Spleen (tissue), 13 donors: ENCODE measurements at places on chromosomes 5 and 9. TPM values are rescaled to one million over a fixed set of nuclear protein-coding genes. Genes with fewer than 3 reads are reported as not detected.

DNA sequence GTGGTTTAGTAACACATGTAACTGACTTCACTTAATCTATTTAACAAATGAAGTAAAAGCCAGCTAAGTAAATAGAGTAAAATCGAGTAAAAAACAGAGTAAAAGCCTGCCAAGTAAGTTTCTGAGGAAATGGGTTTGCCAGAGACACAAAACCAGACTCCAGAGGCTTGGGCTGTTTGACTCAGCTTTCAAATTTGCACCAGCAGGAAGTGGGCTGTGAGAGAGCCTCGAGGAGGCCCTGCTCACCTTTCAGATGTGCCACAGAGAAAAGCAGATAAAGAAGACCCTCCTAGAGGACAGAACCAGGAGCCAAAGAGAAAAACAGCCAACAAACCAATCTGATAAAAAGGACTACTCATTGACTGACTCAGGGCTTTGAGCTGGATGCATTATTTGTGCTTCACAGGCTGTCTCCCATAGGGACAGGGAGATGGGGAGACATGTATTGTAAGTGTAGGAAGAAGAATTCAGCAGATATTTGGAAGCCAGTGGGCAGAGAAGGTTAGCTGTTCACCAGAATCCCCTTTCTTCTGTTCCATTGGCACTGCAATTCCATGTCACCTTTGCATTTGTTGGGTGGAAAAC lies 14.4 kb upstream of the AMACR start:
- DNase-seq, result no peak

ECSCR gene
- 16.4 TPM for total RNA-seq

DNA sequence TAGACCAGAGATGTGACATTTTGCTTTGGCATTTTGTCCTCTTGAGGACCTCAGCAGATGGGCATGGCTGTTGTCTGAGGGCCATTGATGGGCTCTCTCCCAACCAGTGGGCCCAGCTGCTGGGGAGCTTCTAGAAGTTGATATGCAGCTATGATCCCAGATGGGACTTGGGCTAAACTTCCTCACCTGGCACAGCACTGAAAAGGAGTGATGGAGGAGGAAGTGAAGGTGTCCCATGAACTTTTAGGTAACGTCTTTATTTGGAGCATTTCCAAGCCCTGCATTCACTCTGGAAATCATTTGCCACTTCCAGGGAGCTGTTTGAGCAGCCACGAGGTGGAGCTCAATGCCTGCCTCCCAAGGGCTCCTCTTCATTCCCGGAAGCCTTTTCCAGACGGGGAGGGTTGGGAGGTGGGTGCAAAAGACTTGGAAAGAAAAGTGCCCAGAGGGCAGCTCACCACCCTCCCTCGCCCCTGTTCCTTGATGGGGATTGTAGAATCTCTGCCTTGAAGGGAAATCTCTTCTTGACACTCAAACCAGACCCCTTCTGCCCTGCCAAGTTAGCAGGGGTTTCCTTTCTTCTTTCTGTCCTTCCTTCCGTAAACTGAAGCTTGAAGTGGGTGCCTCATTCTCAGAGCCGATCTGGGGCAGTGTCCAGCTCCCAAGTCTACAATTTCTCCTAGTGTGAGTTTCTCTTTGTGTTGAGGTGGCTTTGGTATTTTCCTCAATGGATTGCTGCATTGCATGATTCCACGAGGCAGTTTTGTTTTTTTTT lies 18.1 kb upstream of the NEUROG1 start:
- DNase-seq, result peak; percentile 42

DNA sequence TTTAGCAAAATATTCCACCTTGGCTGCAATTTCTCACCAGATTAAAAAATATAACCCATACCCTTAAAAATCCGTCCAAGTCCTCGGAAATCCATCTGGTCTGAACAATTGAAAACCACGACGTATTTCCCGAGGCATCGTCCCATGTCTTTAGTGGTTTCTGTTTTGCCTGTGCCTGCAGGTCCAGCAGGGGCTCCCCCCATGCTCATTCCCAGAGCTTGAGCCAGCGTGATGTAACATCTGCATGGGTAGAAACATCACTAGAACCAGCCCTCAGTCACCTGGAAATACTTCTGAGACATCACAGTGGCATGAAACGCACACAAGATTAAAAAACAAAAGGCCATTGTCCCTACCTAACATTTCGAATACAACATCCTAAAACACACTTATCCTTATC lies 114.0 kb downstream of the DNAH5 start:
- DNase-seq, result no peak

RBM18 gene
- total RNA-seq, result 10.1 TPM

- no peak for DNase-seq
Observed at GRCh38 chr9:98097836-98098235, 21.2 kb downstream of the TRIM14 start.

DNA sequence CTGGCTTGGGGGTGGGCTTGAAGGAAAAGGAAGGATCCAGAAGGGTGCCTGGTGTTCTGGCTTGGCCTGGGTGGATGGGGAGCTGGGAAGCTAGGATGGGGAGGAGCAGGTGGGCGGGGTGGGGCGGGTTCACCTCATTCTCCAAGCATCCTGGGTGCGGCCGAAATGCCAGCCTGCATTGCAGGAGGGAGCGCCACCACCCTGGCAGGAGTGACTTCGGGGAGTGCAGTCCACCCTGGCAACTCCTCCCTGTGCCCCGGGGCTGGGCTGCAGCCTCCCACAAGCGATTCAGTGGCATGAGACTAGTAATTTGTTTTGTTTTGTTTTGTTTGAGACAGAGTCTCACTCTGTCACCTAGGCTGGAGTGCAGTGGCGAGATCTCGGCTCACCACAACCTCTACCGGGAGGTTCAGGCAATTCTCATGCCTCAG lies 5.5 kb downstream of the TTC16 start:
- DNase-seq, result no peak

DNA sequence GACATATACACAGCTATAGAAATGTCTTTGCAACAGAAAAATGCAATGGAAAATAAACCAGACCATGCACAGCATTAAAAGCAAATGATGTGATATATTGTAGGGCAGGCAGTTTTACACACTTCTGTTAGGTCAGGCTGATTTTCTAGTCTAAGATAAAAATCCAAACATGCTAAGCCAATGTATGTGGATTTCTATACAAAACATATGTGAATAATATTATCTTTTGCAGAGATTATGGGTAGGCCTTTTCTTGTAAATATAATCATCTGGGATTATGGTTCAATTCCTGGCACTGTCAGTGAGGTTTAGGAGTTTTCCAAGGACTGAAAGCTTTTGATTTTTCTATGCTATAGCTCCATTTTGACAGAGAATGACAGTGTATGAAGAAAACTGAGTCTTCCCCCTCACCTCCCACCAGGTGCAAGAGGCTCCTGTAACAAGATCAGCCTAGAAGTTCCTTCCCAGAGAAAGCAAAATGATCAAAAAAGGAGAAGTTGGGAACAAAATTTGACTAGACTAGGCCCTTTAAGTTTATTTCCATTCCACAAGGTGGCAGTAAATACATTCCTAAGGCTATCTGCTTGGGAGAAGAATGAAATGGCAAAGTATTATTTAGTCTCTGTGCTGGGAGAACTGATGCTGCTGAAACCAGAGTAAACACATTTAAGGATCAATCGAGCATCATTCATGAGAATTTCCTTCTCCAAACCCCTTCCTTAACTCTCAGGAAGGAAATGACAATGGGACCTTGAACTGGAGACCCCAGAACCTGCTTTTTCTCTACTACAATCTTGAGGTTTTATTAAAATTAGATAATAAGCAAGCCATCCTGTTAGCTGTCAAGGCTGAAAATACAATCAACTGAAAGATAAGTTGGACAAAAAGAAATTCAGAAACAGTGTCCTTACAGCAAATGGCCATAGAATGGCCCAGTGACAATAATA lies 133.0 kb upstream of the TUT7 start:
- DNase-seq, result no peak

- no peak for DNase-seq
Observed at GRCh38 chr5:109947667-109948066, 257.9 kb downstream of the MAN2A1 start.

DNA sequence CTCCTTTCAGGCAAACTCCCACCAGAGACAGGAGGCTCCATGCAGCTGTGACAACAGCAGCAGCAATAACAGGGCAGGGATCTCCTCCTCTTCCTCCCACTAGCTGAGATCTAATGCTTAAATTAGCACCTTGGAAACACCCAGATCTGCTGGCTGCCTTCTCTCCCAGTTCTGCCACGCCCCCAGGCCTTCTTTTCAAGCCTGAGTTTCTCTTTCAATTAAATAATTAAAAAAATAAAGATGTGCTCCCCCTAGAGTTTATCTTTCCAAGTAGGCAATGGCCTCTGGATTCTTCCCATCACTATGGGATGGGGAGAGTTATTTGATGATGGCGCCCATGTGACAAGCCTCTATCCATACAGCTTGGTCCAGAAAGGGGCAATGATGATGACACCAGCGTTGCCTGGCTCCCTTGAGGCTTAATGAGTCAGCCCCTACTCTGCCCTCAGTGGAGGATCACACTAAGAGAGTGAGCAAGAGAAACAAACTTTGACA lies 3.8 kb downstream of the FAM219A start:
- DNase-seq, result no peak

DNA sequence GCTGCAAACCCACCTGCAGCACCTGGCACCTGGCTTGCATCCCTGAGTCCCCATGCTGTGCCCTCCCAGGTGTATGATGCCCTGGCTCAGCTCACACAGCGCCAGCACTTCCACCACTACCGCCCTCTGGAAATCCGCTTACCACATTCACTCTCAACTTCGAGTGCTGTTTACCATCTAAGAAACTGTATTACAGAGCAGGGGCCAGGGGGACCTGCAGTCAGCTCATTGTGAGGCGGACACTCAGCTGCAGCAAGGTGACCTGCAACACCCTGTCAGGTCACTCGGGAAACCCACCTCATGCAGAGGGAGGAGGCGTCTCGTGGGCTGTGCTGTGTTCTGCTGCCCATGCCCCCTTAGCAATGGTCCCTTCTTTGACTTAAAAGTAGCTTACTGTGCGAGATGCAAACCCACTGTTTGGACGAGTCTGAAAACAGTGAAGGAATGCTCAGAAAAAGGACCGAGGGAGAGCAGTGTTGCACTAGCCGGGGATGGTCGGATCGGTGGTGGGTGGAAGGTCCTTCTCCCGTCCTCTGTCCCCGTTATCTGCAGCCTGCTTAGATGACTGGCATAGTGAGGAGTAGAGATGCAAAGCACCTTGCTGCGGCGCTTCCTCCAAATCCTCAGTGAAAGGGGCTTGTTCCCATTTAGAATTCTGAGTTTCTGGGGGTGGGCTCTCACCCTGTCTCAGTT lies 55.2 kb upstream of the CTSL start:
- no peak for DNase-seq

DNA sequence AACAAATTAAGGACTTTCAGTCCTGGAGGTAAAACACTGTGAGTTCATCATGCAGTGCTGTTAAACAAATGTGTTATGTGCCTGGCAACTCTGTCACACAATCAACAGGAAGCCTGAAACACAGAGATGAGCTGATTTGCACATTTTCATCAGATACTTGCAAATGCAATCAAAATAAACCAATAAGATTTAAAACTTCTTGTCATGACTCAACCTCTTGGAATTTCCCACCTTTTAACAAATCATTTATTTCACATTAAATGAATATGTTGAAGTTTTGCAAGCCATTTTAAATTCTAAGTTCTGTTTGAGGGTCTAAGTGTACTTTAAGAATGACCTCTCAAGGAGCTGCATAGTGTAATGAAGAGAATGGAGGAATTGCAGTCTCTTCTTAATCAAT lies 64.4 kb downstream of the ANXA1 start:
- DNase-seq, result no peak

DNA sequence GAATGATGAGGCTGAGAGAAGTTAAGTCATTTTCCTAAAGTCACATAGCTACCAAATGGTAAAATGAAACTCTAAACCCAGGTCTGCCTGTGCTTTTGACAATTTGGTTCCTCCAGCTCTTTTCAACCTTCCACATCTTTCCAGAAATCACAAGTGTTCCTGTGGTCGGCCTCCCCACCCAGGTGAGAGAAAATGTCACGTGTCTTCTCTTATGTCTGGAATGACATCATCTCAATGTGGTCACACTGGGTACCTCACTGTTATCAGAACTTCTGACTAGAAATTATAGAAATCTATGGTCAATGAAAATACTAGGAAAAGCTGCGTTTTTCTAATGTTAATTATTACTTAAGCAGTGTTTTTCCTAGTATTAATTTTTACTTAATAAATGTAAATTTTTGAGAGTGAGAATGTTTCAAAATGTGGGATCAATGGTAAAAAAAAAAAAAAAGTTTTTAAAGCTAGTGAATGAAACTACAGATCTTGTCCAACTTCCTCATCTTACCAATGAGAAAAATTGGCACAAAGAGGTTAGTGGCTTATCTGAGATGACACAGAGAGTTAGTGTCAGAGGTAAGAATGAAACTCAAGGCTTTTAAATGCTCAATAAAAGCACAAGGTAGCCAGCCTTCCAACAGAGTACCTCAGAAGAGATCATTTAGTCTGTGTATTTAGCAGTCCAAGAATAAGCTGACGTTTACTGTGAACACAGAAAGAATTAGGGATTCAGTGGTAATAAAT lies 228.7 kb upstream of the NR4A3 start:
- DNase-seq, result no peak

GRCh38 chr5:149749481-149750365 lies 19.6 kb downstream of the PPARGC1B start:
- no peak for DNase-seq

GRCh38 chr5:88888848-88889188 lies 5.8 kb upstream of the MEF2C start:
- no peak for DNase-seq

GRCh38 chr9:72633966-72634365 lies 112.6 kb downstream of the TMC1 start:
- DNase-seq, result no peak

DNA sequence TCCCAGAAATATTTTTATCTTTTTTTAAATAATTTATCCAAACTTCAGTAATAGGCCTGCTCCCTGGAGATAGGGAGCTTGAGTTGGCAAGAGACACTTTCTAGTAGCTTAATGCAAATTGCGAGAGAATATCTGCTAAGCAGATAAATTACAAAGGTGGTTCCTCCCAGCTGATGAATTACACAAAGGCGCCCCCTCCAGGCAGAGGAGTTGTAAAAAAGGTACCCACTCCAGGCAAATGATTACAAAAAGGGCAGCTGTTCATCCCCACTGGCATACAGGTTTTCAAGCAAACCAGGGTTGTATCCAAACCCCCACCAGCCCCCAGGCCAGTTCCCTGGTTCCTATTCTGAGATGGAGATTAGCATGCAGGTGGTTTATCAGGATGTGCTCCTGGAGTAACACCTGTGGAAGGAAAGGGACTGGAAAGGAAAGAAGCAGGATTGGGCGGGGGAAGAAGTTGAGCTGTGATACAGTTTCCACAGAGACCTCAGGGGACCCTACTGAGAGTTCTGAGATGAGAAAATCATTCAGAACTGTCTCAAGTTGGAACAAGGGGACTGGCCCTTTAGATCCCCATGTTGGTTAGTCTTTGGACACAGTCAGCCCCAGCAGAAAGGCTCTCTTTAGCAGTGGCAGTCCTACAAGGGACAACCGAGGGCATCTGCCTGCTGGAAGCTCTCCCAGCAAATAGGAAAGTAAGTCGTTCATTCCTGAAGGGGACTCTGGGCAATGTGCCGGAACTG lies 25.5 kb downstream of the ESM1 start:
- DNase-seq, result no peak

IRX2 gene
- 0.13 TPM for total RNA-seq
